ENCODE measurements at places on chromosomes 16 and 17.
A peak's percentile ranks its signal among the peaks of the same experiment; 100 is the strongest.

GRCh38 chr16:51549836-51550235, 398.8 kb upstream of the SALL1 start:
- no peak for DNase-seq
- no peaks in the 10 kb centered on the region for H3K4me1 ChIP-seq
- no peak overlapping the region for H3K27ac ChIP-seq
- no peaks in the 10 kb centered on the region for H3K36me3 ChIP-seq
- H3K27me3 ChIP-seq = no peaks in the 10 kb centered on the region

GRCh38 chr16:89548344-89549006, 12.0 kb upstream of the RPL13 start:
- no peak overlapping the region for H3K4me3 ChIP-seq
- no peak for DNase-seq
- no peak overlapping the region for H3K27ac ChIP-seq
- H3K4me1 ChIP-seq = no peaks in the 10 kb centered on the region
- H3K27me3 ChIP-seq = no peaks in the 10 kb centered on the region

- no peak overlapping the region for H3K4me3 ChIP-seq
- H3K4me1 ChIP-seq = no peaks in the 10 kb centered on the region
- H3K27me3 ChIP-seq = no peaks in the 10 kb centered on the region
- no peak overlapping the region for H3K27ac ChIP-seq
- no peaks in the 10 kb centered on the region for H3K36me3 ChIP-seq
Measured at GRCh38 chr17:33012522-33013033, 20.9 kb downstream of the SPACA3 start.

GRCh38 chr17:73228748-73229236, 32.9 kb downstream of the CPSF4L start:
- peak; percentile 38 for DNase-seq
- no peak overlapping the region for H3K4me3 ChIP-seq
- peaks cover 12% of the 10 kb centered on the region for H3K4me1 ChIP-seq
- no peaks in the 10 kb centered on the region for H3K27me3 ChIP-seq

GRCh38 chr17:68676856-68677255, 75.7 kb upstream of the FAM20A start:
- H3K4me1 ChIP-seq = no peaks in the 10 kb centered on the region
- DNase-seq = no peak
- no peaks in the 10 kb centered on the region for H3K27me3 ChIP-seq
- H3K4me3 ChIP-seq = no peak overlapping the region

DNA sequence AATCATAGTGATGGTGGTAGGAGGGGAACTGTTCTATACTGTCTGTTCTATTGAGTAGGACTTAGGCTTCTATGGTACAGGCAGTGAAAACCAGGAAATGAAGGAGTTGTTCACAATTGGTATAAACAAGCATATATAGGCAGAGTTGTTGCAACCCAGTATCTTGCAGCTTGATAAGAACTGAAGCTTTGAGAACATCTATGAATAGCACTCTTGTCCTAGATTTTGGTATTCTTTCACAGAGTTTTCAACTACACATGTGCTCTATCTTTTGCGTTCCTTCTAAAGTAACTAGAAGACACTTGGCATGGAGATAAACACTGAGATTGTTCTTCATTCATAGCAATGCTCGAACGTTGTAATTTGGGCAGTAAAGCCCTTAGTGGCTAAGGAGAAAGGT, 91.8 kb downstream of the KCNJ2 start:
- DNase-seq = no peak
- H3K4me1 ChIP-seq = no peaks in the 10 kb centered on the region
- no peaks in the 10 kb centered on the region for H3K27me3 ChIP-seq
- H3K36me3 ChIP-seq = no peaks in the 10 kb centered on the region
- no peak overlapping the region for H3K27ac ChIP-seq

- peaks cover 3% of the 10 kb centered on the region for H3K27me3 ChIP-seq
- no peaks in the 10 kb centered on the region for H3K4me1 ChIP-seq
- DNase-seq = no peak
- H3K27ac ChIP-seq = no peak overlapping the region
Measured at GRCh38 chr17:45791041-45791582, 7.0 kb downstream of the CRHR1 start.
